Activated CD8-positive, alpha-beta memory T cell treated with anti-CD3 and anti-CD28 coated beads for 1 hour (primary cell): ENCODE measurements at places on chromosomes 4 and X.

DNA sequence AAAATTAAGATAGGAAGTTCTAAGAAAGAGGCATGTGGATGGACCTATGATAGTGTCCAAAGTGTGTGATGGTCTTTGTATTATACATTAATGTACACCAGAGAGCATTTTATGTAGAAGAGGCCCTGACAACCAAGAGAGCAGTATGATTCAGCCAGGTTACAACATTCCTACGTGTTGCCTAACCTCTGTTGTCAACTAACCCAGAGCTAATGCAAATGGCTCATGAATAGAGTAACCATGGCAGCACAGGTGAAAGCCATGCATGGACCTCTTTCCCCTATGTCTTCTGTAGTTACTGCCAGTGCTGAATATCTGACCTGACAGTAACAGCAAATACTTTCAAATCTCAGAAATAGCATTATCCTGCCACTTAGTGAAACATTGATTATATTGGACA lies 255.6 kb downstream of the NDST4 start:
- DNase-seq = no peak

DNA sequence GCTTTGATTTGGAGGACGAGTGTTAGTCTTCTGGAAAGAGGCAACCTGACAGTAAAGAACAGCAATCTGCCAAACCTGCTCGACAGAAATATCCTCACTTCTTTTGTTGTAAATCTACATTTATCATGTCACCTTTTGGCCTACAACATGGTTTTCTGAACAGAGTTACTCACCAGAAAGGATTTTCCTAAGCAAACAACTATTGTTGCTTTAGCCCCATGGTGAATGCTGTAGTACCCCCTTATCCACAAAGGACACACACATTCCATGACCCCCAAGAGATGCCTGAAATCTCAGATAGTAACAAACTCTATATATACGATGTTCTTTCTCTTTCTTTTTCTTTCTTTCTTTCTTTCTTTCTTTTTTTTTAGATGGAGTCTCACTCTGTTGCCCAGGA lies 42.7 kb downstream of the TMEM150C start:
- no peak for DNase-seq

DNA sequence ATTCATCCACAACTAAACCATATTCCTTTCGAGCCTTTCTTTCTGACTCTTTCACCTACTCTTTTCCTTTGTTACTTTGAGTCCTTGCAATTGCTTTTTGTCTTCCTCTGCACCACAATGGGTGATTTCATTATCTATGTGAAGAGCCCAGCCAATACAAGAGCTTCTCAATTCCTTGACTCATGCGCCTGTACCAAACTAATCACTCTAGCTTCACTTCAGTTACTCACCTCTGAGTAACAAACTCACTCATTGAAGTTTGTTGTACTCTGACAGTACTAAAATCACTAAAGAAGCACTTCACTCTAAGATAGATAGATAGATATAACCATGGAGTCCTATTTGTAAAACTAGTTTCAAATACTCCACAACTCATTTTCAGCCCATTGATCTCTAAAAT lies 191.7 kb upstream of the EPHA5 start:
- DNase-seq = no peak

- DNase-seq = peak; percentile 52
Observed at GRCh38 chr4:147731580-147732517, at the start of gene ARHGAP10. ARHGAP10 (plus strand) TSS chr4:147732088; CDS start chr4:147732302, 214 bp downstream.

DNA sequence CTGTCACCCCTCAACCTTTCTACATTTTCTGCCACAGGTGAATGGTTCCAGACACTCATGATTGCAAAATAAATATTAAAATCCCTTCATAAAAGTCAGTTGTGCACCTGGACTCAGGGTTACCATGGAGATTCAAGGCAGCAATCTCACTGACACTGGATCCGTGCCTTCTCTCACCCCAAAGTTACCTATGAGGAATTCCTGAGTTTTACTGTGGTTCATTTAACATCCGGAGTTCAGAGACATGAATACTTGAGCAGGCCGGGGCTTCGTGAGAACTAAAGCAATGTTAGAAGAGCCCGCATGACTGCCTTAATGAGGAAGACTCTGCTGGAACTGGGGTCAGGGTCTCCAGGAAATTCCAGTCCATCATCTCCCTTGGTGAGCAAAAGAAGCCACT lies 12.5 kb upstream of the CLNK start:
- no peak for DNase-seq

DNA sequence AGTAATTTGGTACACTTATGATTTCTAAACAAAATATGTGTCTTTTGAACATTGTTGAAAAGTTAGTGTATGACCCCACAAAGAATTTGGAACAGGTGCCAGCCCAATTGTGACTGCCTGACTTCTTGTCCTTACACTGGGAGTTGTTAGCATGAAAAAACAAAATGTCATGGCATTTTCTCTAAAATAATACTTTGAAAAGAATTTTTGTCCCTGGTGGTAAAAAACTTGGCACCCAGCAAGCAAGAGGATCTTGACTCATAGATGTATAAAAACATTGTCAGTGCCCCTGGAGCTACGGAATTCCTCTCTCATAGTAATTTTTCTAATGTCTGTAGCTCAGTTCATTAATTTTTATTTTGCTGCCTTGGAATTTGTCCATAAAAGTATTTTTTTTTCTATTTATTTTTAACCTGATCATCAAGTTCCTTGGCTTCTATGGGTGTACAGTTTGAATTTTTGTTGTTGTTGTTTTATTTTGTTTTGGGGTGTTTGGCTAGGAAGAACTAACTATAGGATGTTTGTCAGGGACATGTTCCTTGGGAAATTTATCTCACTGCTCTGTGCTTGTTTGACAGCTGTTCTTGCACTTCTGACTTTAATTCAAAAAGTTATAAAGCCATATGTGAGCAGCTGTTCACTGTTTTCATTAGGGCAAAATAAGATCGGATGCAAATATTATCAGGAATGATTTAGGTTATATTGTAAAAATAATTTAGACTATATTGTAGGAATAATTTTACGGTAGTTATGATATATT lies 95.4 kb upstream of the NUDT6 start:
- no peak for DNase-seq

- DNase-seq = no peak
Observed at GRCh38 chrX:139826065-139827044, 106.5 kb downstream of the ATP11C start.

DNA sequence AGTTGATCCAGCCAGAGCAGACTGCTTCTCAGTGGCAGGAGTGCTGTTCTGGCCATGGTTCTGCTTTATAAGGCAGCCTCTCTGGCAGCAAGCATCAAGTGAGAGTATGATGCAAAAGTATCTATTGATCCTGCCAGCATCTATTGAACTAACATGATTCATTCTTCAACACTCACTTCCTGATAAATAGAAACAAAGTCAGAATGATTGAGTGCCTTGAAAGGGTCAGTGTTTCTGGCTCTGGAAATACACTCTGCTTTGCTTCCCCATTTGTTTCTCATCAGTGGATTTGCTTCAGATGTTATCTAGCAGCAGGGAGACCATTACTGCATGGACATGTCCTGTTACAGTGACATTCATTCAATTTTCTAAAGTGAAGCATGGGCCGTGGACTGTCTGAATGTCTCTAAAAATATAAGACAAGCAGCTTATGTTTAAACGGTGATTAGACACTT lies 66.2 kb upstream of the FRAS1 start:
- DNase-seq = no peak

- DNase-seq = no peak
Observed at GRCh38 chrX:31293409-31293808, 221.6 kb upstream of the FTHL17 start.

GRCh38 chrX:87924619-87925018 lies 407.0 kb downstream of the KLHL4 start:
- DNase-seq = no peak

- no peak for DNase-seq
Observed at GRCh38 chrX:31057291-31057690, 14.6 kb downstream of the FTHL17 start.

GRCh38 chrX:149531599-149531998 lies 9.2 kb upstream of the EOLA1 start:
- no peak for DNase-seq
